Muscle of arm (tissue), 14 donors: ENCODE measurements at places on chromosomes 16 and 17.

- no peak for DNase-seq
These were observed 481.5 kb upstream of the ZFHX3 start for GRCh38 chr16:73529303-73530012.

DNA sequence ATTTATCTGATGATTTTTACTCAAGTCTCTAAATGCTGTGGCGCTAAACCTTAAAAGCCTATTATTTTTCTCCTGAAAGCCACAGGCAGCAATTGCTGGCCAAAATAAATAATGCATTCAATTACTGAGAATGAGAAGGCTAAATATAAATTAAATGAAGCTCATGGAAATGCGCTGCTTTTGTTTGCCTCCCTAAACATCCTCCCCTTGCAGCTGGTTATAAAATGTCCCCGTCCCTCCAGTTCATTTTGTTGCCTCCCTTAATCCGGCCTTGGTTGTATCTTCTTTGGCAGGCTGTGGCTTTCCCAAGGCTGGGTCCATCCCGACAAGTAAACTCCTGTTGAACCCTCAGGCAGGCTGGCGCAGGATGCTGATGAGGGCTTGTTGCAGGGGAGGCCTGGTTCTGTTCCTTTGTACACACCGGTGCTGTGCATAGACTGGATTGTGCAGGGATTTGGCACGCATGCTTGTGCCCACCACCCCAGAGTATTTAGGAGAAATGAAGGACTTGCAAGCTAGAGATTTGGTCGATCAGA, 62.7 kb downstream of the KNOP1 start:
- DNase-seq, result no peak

- no peak for DNase-seq
These were observed 3.9 kb downstream of the NLRP1 start for GRCh38 chr17:5580367-5580766.

DNA sequence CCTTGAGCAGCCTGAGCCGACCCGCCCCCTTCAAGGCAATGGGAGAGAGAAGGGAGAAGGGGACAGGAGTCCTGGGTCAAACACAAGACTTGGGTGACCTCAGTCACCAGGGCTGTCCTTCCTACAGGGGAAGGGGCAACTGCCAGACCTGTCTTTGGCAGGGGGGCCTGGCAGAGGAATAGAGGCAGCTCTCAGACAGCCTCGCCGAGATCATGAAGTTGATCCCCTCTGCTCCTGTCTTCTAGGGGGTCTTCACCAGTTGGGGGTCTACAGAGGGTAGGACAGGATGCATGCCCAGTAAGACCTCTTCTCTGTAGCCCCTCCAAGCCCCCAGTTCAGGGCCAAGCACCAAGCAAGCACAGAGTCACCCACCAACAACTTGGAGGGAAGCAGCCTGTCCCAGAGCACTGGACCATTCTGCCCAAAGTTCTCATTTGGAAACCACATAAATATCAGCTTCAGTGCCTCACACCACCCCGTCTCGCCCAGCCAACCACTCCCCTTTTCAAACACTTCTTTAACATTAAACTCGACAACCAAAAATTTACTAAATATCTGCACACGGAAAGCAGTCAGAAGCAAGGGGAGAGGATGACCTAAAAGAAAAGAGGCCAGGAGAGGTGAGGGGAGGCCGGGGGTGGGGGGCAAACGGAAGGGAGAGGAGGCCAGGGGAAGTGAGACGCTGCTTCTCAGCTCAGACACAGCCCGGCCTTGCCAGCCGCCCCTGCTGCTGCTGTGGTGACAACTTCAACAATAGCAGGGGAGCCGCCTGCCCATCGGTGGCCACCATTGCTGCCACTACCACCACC, 7.7 kb downstream of the DOK4 start:
- DNase-seq, result no peak

GRCh38 chr17:1985686-1986085, 39.4 kb downstream of the RTN4RL1 start:
- DNase-seq, result no peak

GRCh38 chr17:61007980-61008379, 330.3 kb downstream of the BCAS3 start:
- DNase-seq, result no peak

GRCh38 chr16:63998-64913, 8.2 kb downstream of the RHBDF1 start:
- no peak for DNase-seq

GRCh38 chr17:82767041-82767754, 15.3 kb downstream of the TBCD start:
- no peak for DNase-seq

DNA sequence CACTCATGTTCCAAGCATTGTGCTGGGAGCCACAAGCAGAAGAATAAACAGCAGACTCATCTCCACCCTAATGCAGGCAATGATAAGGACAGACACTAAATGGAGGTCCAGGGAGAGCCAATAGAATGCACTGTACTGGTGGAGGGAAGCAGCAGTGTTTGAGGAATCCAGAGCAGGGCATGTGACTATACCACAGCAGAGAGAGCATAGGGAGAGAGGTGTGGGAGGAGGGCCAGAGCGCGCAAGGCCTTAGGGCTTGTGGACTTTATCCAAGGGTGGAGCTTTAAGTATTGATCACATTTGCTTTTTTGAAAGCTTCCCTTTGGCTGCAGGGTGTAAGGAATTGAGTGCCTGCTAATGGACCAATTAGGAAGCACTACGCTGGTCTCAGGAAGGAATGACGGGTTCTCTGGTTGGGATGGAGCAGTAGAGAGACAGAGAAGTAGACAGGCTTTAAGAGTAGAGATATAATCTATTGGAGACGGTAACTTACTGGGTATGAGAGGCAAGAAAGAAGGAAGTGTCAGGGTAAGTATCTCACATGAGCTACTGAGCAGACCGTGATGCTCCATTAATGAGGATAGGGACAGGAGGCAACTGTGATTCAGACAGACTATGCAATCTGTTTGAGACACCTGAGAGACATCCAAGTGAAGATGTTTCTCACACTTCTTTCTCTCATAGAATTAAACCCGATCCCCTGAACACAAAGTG, 82.2 kb downstream of the MYO1D start:
- no peak for DNase-seq

DNA sequence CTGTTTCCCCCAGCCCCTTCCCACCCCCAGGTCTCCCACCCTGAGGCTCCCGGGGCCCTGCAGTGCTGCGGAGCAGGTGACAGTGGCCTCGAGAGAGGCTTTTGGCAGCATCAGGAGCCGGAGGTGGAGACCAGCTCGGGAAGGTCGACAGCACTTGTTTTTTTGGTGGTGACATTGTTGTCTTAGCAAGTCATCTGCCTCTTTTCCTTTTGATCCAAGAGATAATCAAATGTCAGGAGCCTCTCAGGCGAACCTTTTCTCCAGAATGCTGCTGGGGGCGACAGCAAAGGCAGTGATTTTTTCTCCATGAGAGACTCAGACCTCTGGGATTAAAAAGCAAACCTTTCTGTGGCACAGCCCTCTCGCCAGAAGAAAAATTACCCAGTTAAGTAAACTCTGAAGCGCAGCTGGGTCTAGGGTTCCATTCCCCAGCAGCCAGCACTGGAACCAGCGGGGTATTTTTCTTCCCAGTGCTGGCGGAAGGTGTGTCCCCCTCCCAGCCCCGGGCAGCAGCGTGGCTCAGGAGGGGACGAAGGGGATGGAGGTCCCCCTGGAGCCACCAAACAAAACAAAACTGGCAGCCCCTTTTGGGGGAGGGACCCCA, 37.2 kb downstream of the GRIN2C start:
- no peak for DNase-seq
